ENCODE measurements at places on chromosomes 1 and 21.

DNA sequence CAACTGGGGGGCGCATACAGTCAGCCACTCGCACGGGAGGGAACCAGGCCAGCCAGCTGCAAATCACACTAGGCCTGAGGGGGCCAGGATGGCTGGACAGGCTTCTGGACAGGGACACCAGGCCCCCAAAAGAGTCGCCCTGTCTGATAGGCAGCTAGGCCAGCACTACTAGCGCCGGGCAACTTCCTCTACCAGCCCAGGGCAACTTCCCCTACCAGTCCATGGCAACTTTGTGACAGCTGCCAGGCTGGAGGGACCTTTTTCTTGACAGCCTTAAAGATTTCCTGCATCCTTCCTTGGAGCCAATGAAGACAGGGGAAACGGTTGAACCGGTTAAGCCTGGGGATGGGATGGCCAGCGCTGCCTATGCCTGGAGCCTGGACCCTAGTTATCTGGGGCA, 5.1 kb downstream of the IFFO2 start:
- DNase-seq = no peak

- no peak for DNase-seq
These were observed 15.7 kb downstream of the GPR3 start for GRCh38 chr1:27408151-27408550.

DNA sequence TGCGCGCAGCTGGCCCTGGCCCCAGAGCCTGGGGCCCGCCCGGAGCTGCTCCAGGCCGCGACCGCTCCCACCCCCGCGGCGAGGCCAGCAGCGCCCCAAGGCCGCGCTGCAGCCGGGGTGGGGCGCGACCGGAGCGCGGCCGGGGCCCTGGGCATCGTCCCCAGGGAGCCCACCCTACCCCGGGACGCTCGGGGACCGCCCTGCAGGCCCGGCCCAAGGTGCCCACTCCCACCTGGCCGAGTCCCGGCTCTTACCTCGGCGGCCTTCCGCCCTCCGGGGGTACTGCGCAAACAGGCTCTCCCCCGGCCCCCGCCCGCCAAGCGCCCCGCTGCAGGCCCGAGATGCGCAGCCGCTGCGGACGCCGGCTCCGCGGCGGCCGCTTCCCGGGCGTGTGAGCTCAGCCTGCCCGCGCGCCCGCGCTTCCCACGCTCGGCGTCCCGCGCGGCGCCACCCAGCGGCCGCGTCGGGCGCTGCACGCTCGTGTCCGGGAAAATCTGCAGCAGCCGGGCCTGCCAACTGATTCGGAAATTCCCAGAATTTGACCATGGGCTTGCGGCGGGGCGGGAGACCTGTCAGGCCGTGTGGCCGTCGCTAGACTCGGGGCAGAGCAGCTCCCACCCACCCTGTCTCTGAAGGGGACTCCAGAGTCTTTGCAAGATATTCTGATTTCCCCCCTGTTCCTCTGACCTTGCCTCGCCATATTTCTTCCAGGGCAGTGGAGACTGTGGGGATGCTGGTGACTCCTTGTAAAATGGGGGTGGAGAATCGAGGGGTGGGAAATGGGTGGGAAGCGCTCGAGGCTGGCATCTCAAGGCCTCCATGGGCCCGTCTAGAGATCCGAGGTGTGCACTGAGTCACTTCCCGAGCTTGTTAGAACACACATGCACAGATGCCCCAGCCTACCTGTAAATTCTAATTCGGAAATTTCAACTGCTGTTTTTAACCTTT, 41.9 kb downstream of the CD34 start:
- peak; percentile 90 for DNase-seq

DNA sequence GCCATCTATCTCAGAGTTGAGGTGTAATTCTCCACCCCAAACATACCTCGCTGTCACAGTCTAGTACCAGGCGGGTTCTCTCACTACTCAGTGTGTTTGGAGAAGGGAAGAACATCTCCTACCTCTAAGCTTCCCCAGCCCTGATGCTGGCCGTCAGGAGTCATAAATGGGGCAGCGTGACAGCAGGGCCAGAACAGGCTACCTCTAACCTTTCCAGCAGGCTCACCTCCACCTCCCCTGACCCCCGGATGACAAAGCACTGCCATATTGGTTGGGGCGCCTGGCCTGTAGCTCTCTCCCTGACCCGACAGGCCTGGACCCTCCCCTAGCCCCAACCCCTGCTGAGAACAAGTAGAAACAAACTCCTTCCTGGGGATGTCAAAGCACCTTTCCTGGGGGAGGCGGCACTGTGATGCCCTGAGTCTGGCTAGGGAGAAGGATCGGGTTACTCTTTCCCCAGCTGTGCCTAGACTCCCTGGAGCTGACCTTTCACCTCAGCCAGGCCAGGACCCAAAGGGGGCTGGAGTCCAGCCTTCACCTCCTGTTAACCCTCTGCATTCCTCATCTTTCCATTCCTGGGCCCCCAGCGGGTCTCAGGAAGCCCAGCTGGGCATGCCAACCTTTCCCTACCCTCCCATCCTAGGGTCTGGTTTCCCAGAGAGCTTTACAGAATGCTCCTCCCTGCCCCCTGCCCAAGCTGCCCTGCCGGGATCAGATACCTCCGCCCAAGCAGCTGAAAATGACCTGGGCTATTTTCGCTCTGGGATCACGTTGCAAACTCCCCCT, 34.2 kb downstream of the AHDC1 start:
- no peak for DNase-seq

DNA sequence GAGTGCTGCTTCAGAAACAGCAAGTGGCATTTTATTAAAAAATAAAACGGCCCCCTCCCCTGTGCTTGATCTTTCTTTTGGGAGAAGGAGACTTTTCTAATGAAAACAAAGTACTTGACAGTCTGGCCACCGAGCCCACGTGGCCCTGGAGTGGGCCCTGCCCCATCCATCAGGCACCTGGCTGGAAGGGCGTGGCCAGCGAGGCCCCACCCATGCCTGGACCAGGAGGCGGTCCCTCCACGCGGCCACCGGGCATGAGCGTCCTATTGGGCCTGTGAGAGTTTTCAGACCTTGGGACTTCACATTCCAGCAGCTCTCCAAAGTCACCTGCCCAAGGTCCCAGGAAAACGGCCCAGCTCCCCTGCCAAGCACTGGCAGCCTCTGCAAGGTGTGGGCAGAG, 144.7 kb downstream of the CASZ1 start:
- no peak for DNase-seq

GRCh38 chr21:35868005-35868868, 192.1 kb downstream of the SETD4 start:
- no peak for DNase-seq

- no peak for DNase-seq
These were observed 17.8 kb upstream of the BECN2 start for GRCh38 chr1:241939798-241940197.

DNA sequence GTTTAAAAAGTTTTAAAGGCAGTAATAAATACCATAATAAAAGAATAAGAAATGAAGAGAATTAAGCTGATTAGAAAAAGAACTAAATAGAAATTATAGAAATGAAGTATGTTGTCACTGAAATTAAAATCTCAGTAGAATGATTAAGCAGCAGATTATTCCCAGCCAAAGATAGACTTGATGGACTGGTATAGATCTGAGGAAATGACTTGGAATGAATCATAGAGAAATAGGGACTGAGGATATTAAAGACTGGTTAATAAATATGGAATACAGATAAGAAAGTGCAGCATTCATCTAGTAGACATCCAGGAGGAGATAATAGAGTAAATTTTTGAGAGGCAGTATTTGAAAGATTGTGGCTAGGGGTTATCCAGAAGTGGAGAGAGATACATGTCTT, 28.7 kb downstream of the MARK1 start:
- no peak for DNase-seq

GRCh38 chr1:28915031-28915895, 894 bp downstream of the EPB41 start:
- DNase-seq = peak; percentile 64

DNA sequence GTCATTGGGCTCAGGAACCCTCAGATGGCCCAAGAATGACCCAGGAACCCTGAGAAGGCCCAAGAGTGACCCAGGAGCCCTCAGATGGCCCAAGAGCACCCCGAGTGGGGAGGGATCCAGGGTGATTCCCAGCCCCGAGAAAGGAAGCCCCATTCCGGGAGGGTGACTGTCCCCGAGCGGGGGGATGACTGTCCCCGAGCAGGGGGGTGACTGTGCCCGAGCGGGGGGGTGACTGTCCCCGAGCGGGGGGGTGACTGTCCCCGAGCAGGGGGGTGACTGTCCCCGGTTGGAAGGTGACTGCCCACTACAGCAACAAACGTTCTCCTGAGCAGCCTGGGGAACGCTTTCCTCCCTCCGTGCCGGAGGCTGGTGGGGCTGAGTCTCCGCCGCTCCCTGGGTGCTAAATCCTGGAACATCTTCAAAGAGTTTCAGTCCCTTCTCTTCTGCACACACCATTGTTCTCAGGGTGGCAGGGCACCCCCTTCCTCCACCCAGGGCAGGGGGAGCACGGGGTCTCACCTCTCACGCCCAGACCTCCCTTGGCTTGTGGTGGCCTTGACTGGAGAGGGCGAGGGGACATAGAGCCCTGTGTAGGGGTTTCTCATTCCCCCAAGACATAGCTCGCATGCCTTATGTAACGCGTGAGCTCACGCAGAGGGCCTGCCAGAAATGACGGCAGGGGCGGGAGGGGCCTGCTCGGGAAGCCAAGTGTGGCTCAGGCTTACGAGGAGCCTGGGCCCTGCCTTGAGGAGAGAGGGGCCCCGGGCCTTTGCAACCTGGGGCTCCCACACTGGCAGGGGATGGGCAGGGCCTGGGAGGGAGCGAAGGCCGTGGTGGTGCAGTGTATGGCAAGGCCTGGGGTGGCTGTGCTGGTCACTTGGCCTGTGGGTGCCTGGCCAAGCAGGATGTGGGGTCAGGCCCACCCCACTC, 14.3 kb upstream of the SKI start:
- DNase-seq = peak; percentile 69

- no peak for DNase-seq
These were observed 122.3 kb downstream of the MACF1 start for GRCh38 chr1:39326836-39327235.

DNA sequence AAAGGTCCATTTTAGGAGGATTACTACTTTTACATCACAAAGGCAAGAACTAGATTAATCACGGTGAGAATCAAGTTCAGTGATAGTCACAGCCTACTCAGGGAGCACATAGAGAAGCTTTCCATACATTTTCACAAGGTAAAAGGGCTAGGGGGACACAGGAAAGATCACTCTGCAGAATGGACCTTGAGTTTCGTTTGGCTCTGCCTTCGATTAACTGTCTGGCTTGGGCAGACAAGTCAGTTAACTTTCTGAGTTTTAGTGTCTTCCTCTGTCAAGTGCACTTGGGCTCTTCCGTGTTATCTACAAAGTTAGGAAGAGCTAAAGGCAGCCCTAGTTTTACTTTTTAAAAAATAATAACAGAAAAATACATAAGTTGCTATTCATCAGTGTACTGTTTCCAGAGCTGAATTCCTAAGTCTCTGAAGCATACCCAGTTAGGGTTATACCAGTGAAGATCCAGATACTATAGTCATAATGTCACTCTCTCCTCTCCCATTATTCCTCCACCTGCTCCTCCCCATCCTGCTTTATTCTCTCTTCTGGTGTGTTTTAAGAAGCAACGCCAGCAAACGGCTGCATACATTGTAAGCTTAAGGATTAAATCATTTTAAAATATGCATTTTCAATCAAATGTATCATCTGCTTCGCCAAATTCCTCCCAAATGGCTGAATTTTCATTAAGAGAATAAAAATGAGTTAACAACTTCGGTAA, 1.7 kb downstream of the CEP170 start:
- no peak for DNase-seq

DNA sequence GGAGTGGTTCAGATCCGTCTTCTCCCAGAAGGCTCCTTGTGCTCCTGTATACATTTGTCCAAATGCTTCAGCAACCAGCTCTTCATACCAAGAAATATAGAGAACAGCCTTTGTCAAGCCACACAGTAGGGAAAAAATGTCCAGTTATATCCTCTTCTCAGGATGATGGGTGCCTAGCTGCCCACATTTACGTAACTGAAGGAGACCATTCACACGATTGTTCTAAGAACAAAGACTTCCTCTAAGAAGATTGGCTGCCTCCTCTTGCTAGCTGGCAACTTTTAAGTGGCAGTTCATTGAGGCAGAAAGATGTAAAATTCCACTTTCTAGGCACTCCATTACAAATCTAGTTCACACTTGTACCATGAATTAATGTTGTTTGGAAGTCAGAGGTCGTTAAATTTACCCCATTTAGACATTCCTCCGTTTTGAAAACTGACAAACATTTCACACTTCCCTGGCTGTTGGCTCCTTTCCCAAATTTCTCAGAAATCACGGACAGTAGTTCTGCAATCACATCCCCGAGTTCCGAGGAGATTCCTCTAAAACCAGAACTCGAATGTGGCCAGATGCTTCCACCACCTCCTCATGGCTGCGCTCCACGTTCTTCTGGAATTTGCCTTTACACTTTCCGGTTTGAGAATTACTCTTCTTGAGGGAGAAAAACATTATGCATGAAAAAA, 45.6 kb upstream of the CSF1 start:
- DNase-seq = no peak

DNA sequence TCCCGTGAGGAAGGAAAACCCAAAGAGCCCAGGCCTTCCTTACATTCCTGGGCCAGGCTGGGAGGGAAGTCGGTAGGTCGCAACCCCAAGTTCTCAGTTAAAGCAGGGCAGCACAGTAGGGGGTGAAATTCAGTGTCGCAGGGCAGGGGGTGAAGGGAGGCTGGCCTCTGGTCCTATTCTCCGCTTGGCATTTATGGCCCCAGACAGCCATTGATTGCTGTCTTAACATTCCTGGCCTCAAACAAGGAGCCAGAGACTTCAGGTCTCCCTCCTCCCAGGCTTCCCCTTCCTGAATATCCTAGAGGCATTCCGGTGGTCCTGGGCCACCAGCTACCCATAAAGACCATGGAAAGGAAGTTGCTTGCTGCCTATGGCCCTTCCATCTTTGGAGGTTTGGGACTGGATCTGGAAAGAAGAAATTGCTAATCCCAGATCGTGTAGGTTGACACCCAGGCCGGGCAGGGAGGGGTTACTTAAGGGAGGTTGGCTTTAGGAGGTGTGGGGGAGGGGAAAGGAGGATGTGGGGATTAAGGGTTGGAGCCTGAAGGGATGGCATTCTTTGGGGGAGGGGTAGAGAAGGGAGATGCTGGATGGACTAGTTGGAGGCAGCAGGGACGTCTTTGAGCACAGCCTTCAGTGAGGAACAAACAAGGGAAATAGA, 1.7 kb downstream of the LIN28A start:
- no peak for DNase-seq

DNA sequence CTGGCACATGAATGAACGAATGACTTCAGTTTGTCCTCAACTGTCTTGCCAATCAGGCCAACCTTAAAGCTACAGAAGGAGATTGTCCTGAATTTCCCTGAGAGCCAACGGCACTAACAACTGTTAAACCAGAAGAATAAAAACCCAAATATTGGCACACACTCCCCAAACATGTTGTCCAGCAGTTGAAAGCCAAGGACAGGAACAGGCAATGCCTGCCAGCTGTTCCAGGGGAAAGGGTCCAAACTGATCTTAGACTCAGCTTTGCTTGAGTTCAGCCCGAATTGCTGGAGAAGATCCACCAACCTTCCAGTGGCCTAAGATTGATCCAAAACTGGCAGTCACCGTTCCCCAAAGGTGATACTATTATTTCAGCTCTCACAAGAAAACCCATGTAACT, 22.4 kb upstream of the AHCTF1 start:
- DNase-seq = no peak

GRCh38 chr1:86231076-86231475, 74.5 kb upstream of the COL24A1 start:
- DNase-seq = no peak

GRCh38 chr1:204041232-204041767, 31.6 kb upstream of the SOX13 start:
- no peak for DNase-seq

GRCh38 chr1:48710318-48710717, 66.4 kb downstream of the BEND5 start:
- DNase-seq = no peak

Data from hepatocyte (in vitro differentiated cells).